ENCODE measurements at places on chromosomes 7 and 10.

- DNase-seq, result no peak
Observed at GRCh38 chr7:82530361-82530760, 86.8 kb upstream of the CACNA2D1 start.

DNA sequence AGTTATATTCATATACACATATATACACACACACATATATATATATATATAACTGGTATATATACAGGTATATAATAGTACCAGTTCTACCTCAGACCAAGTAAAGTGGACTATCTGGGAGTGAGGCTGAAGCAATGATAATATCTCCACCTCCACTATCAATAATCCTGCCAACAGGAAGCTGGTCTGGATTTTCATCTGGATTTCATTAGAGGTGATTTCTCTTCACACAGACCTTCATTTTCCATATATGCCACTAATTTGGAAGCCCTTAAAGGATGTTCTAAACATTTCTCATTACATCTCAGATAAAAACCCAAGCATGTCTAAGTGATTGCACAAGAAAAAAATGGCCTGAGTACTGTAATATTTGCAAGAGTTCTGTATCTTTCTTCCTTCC is 1.7 kb upstream of the SLC35B4 start:
- no peak for DNase-seq

DNA sequence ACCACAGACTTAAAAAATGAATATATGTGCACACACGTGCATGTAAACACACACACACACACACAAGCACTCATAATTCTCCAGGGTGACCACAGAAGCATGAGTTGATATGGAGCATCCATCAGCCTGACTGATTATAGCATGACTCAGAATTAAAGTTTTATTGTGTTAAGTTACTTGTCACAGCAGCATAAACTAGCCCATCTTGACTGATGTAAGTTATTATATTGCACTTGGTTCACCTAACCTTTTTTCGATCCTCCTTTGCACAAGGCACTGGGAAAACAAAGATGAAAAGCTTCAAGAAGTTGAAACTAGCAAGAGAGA is 18.8 kb upstream of the SLC35G1 start:
- no peak for DNase-seq

DNA sequence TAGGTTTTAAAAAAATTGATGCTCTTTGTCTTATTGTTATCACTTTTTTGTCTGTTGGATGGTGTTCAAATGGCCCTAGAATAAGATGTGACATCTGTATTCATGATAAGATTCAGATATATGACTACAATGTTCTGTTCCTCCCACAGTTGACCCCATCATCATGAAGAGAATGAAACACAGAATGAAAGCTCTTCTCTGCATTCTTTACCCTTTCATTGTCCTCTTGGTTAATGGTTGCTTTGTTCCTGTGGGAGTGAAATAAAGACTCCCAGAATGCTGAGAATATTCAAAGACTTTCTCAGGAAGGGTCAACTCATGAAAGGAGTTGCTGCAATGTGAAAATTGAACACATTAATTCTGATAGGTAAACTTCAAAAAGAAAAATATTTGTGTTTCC is 1015.8 kb downstream of the SORCS3 start:
- no peak for DNase-seq

GRCh38 chr7:31410265-31410664 is 69.7 kb upstream of the NEUROD6 start:
- no peak for DNase-seq

GRCh38 chr7:120989257-120990220 is 1.0 kb downstream of the CPED1 start:
- no peak for DNase-seq

GRCh38 chr10:122112625-122113160 is 123.7 kb downstream of the TACC2 start:
- DNase-seq, result no peak

GRCh38 chr7:117825132-117825531 is 48.1 kb downstream of the CTTNBP2 start:
- no peak for DNase-seq

- no peak for DNase-seq
Observed at GRCh38 chr10:12332572-12333379, 16.6 kb upstream of the CAMK1D start.

DNA sequence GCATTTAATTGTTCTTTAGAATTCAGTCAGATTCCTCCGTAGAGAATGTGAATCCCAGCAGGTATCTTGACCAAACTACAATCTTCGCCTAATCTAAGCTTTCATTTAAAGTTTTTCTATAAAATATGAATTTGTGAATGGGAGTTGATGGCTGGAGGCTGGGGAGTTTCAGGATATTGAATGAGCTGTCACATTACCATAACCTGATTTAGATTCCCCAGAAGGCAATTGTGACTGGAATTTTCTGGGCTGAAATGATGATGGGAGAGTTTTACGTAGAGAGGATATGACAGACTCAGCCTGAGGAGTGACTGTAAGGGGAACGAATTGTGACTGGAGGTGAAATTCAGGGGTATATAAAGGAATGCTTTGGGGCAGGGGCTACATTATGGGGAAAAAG is 411.7 kb upstream of the FZD8 start:
- DNase-seq, result no peak

DNA sequence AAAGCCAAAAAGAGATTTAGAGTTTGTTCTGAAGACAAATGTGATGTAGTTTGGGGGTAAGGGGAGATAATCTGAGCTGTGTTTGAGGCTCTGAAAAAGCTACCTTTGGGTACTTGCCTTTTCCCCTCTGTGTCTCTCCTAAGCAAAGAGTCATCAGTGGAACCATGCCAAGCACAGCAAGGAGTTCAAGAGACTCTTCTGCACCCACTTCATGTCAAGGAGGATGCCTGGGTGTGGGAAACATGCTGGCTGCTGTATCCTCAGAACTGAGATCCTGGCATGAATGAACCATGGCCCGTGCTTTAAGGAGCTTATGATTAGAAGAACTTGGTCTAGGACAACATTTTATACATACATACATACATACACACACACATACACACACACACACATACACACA is 142.9 kb downstream of the NOC3L start:
- DNase-seq, result no peak

- DNase-seq, result no peak
Observed at GRCh38 chr7:82331234-82331633, 112.3 kb downstream of the CACNA2D1 start.

All from iPS DF 19.7 (cell line).